Anterior cingulate cortex (tissue), 58 donors: ENCODE measurements at places on chromosomes 4 and X.

- DNase-seq = no peak
These were observed 270.4 kb downstream of the LDB2 start for GRCh38 chr4:16627999-16628398.

DNA sequence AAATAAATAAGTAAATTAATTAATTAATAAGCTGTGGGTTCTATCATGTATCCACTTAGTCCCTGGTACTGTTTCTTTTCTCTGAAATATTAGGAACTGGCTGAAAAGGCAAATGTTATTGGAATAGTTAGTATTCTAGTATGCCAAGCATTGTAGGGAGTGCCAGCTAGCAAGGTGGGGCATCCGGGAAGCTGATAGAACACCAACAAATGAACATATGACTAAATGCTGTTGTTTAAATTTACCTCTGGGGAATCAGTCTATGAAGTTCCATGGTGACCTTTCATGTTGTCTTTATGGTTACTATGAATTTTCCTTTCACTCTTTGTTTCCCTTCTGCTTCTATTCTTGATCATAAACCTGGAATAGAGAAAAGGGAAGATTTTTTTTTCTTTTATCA is 32.7 kb downstream of the NUDT6 start:
- no peak for DNase-seq

DNA sequence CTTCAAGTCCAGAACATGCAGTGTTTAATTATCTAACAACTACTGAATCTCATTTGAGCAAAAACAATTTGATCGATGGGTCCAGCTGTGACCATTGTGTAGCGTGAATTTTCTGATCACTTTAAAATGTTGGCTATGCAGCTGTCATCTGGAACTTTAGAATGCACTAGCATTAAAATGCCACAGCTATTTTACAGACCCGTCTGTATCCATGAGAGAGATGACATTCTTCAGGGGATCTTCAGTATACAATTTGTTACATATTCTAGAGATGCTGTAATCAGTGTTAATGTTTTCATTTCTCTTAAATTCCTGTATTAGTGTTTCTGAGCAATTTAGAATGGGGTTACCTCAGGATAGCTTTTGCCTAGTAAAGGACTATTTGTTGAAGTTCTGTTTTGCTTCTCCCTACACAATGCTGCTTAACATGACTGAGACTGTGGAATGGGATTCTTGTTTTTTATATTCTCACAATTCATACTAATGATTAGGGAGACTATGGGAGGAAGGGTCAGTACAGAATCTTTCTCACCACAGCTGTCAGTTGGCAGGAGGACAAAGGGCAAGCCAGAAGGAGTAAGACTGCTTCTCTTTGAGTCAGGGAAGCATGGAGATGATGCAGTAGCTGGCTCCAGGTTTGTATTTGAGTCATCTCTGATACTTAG is 13.2 kb upstream of the CTSO start:
- DNase-seq = no peak

DNA sequence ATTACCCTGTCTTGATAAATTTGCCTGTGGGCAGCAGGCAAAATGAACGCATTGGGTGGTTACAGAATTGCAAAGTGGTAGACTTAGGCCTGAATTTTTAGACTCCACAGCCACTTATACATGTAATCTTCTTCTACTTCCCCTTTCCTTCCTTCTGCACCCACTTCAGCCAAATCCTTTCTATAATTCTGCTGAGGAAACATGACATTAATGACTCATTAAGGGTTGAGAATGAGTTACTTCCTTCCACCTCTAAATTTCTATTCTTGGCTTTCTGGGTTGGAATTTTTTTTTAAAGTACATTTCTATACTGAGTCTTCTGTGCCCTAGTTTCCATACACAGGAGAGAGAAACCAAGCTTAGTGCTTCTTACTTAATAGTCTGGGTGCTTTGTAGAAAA is 10.1 kb downstream of the PAPSS1 start:
- DNase-seq = no peak

DNA sequence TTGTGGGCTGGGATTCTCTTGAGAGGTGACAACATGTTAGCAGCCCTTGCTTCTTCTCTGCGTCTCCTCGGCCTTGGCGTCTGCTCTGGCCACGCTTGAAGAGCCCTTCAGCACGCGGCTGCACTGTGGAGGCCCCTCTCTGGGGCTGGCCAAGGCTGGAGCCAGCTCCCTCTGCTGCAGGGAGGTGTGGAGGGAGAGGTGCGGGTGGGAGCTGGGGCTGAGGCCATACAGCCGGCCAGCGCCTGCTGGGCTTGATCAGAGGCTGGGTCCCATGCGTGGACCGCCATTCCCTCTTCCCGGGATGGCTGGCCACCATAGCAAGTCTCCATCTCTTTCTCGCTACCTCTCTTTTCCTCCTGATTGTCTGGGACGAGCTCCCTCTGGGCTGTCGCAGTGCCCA is 539.0 kb downstream of the PCDH7 start:
- DNase-seq = no peak

- DNase-seq = no peak
These were observed 30.3 kb downstream of the STPG2 start for GRCh38 chr4:98113012-98113411.

GRCh38 chr4:151766691-151767090 is 5.9 kb upstream of the GATB start:
- no peak for DNase-seq

DNA sequence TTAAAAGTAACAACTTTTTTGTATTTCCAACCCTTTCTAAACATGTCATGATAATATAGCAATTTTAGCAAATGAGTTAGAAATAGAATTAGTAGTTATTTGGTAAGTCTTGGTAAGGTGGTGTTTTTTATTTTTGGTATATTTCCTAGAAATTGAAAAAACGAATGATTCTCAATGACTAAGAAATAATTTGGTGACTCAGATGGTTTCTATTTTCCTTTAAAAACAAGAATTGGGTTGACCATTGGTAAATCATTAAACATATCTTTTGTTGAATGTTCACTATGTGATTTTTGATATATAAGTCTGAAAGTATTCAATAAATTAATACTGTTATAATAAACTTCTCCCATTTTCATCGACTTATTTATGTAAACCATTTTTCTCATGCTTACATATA is 206.2 kb upstream of the BANK1 start:
- DNase-seq = no peak

DNA sequence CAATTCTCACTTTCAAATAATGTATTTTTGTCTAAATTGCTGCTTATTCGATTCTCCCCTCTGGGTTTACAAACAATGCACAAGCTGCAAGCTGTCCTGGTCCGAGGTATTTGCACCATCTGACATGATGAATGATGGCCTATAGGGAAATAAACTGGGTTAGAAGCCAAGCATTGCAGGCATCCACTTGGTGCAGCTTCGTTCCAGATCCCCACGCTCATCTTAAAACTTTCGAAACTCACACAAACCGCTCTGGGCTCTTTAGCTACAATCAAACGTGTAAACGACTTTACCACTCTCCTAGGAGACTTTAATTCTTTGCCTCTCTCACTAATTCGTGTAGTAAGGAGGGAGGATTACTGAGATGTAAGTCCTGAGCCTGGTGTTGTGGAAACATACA is 19.0 kb downstream of the PHKA2 start:
- no peak for DNase-seq
